Spleen (tissue), 13 donors: ENCODE measurements at places on chromosomes 1 and 21. TPM values are rescaled to one million over a fixed set of nuclear protein-coding genes. Genes with fewer than 3 reads are reported as not detected.

- no peak for DNase-seq
These were observed 75.1 kb downstream of the PHTF1 start for GRCh38 chr1:113684153-113684541.

Gene RGL1
- total RNA-seq = 67.7 TPM

DNA sequence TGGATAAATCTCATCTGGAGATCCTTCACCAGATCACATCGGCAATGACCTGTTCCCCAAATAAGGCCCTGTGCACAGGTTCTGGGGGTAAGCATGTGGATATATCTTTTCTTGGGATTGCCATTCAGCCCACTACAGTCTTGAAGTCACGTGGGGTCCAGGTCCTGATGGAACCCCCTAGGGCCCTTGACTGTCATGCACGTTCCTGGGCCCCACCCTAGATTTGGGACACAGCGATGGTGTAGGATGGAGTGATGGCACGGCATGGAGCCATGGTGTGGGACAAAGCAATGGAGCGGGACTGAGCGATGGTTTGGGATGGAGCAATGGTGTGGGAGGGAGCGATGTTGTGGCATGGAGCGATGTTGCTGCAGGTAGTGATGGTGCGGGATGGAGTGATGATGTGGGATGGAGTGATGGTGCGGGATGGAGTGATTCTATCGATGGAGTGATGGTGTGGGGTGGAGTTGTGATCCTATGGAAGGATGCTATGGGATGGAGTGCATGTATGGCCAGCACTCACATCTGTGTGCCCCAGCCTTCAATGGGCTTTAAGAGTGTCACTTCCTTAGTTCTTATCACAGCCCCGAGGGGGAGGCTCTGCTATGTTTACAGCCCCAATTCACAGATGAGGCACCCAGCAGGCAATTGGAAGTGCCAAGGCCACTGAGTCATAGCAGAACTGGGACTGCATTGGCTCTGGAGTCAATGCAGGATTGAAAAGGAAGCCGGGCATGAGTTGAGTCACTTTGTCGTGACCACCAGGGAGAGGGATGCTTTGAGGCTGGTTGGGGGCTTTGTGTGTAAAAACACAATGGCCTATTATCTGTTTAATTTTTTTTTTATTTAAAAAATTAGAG, 97.0 kb upstream of the C1orf174 start:
- peak; percentile 38 for DNase-seq

DNA sequence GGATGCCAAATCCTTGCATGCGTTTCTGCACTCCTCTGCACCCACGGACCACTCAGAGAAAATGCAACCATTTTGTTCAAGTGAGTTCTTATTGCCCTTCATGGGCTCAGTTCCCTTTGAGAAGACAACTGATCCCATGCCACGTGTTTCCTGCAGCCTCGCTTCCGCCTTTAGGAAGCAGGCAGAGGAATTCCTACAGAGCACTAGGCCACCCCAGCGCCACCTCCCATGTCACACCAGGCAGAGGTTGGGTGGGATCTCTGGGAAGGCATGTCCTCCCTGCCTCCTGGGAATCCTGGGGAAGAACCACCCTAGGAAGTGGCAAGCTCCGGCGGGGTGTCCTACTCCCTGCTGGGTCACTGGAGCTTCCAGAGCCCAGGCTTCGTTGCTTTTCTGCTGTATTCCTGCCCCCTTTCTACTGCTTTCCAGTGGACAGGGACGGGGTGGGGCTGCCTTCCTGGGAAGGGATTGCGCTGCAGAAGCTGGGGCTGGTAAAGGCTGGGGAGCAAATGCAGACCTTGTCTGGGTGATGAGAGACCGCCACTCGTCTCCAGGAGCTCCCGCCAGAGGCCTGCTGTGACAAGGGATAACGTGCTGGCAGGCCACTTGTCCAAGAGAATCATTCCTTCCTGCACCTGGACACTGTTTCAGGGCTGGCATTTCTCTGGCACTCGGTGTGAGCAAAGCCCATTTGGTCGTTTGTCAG, 478.2 kb upstream of the VAMP3 start:
- DNase-seq = no peak
